ENCODE measurements at places on chromosomes 16 and 17.

- no peak for DNase-seq
Measured at GRCh38 chr17:80848449-80849102, 143.1 kb upstream of the CHMP6 start.

DNA sequence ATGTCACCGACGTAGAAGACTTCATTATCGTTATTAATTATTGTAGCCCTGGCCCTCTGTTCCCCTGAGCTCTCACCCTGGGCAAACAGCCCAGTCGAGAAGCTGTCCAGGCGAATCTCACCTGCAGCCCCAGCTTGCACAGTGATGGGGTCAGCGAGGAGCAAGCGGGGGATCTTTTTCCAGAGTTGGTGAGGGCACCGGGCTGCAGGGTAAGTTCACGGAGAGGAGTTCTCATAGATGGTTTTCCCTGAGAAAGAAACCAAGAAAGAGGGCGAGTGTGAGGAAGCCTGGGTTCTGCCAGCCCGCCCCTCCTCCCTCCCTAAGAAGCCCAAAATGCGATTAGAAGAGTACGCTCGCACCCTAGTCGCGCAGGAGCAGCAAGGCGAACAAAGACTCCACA, 436 bp downstream of the SPAG5 start:
- DNase-seq = no peak

- no peak for DNase-seq
Measured at GRCh38 chr17:48228720-48229119, 121.2 kb downstream of the SNX11 start.

- DNase-seq = no peak
Measured at GRCh38 chr17:38657824-38658740, 16.7 kb downstream of the EPOP start.

GRCh38 chr17:40241252-40241834, 22.2 kb downstream of the WIPF2 start:
- DNase-seq = no peak

DNA sequence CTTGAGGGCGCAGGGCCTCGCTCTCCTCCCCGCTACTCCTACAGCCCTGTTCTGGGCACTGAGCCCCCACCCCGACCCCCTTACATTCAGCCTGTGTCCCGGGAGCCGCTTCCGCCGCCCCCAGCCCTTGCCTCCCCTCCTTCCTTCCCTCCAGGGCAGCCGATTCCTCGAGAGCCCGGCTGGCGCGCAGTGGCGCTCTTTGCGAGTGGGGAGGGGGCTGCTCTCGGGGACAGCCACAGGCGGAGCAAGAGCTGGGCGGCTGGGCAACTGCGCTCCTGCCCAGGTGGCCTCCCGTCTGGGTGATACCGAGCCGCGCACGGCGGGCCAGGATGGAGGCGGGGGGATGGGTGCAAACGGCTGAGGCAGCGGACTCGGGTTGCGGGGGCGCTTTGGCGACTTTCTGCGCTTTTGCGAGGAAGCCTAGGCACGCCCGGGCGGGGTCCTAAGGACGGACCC, 1.2 kb downstream of the MMP15 start:
- no peak for DNase-seq

DNA sequence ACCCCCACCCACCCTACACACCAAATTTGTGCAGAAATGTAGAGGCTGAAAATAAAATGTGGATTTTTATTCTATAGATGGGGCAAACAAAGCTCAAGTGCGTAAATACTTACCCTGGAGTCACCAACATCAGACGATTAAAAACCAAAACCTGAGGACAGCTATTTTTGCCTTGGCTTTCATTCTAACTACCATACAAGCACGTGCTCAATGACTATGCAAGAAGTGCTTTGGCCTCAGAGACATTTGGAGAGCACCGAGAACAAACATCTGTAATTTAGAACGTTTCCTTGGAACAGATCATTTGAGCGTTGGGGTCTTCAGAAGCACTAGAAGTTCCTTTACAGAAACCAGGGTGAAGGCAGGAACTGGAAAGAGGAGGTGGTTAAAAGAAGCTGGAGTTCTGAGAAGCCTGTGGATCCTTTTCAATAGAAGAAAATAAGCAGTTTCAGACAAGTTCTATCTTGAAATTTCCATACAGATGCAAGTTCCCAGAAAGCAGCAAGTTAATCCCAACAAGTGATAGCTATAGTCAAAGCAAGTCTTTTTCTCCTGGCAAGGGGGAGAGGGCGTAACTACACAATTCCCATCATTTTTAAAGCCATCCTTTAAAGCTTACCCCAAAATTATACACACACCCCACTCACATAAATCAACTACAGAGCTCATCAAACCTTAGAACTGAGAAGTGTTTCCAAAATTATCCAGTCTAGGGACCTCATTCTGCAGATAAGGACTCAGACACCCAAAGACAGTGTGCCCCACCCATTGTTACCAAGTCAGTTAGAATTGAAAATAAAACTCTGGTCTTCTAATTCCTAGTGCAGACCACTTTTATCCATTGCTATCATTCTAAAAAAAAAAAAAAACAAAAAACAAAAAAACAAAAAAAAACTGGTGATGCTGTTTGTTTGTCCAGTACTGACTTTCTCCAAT, 29.6 kb upstream of the CDRT4 start:
- no peak for DNase-seq

DNA sequence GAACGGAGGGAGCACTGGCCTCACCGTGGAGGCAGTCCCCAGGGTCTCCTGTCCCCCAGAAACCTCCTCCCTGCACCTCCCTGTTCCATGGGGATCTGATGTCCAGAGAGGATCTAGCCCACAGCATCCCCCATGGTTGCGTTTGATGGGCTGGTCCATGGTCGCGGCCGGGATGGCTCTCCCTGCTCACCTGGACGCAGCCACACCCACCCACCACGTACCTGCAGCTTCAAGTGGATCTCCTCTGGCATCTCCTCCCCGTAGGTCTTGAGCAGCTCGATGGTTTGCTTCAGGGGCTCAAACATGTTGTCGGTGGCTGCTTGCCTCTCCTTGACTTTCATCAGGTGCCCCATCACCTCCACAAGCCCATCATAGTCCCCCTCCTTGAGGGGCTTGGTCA, 47.9 kb downstream of the DNAH17 start:
- no peak for DNase-seq

- no peak for DNase-seq
Measured at GRCh38 chr17:81412490-81413093, 17.3 kb downstream of the BAHCC1 start.

GRCh38 chr16:35908942-35909341, 2449.5 kb downstream of the TP53TG3F start:
- DNase-seq = peak; percentile 3

Measured in Caki2 (cell line).